ENCODE measurements at places on chromosomes 7 and 10.
A peak's percentile ranks its signal among the peaks of the same experiment; 100 is the strongest.

DNA sequence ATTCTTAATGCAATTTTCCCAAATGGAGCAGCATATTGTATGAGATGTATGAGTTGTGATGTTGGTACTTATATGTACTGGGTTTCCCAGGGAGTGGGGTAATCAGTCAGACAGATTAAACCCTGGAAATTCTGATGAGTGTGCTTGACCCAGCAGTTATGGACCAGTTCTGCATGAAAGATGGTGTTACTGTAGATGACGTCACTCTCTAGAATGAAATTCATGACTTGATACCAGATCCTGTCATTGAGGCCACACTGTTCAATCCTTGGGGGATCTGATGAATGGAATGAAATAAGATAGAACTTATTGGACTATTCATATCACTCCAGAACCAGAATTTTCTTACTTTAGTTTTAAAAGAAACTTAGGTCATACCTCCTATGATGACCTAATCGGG lies 534.3 kb downstream of the PLXDC2 start:
- DNase-seq, result no peak

GRCh38 chr7:127689194-127689772 lies 37.3 kb downstream of the SND1 start:
- no peak for DNase-seq

- DNase-seq, result no peak
These were observed 116.0 kb downstream of the NPTX2 start for GRCh38 chr7:98733036-98733435.

GRCh38 chr7:63012633-63013183 lies 985.9 kb upstream of the ZNF722 start:
- no peak for DNase-seq

DNA sequence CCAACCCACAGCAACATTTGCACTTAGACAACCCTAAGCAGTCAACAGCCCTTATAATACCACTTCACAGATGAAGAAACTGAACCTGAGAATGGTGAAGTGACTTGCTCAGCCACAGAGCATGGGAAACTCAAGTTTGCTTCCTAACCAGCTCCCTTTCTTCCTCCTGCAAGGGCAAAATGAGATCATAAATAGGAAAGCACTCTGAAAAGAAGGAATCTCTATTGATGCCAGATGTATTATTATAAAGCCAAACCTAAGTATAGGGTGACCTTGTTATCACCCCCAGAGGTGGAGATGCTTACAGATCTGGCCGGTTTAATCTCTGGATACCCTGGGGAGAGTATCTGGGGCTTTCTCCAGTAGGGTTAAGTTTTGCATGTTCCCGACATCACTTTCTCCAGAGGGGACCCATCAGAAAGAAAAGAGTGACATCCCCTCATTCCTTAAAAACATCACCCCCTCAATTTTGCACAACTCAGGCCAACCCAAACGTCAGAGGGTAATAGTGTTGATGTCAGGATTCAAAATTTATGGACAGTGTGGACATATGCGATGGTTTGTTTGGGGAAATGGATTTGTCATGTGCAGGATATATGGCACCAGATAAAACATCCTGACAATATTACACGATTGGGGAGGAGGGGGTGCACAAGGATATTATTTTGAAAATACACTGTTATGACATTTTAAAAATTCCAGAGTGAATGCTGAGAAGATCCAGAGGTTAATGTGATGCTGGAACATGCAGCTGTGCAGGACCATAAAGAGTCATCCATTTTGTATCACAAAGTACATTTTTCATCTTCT lies 24.0 kb upstream of the XPNPEP1 start:
- no peak for DNase-seq

GRCh38 chr10:117690359-117690758 lies 147.8 kb downstream of the EMX2 start:
- DNase-seq, result no peak

DNA sequence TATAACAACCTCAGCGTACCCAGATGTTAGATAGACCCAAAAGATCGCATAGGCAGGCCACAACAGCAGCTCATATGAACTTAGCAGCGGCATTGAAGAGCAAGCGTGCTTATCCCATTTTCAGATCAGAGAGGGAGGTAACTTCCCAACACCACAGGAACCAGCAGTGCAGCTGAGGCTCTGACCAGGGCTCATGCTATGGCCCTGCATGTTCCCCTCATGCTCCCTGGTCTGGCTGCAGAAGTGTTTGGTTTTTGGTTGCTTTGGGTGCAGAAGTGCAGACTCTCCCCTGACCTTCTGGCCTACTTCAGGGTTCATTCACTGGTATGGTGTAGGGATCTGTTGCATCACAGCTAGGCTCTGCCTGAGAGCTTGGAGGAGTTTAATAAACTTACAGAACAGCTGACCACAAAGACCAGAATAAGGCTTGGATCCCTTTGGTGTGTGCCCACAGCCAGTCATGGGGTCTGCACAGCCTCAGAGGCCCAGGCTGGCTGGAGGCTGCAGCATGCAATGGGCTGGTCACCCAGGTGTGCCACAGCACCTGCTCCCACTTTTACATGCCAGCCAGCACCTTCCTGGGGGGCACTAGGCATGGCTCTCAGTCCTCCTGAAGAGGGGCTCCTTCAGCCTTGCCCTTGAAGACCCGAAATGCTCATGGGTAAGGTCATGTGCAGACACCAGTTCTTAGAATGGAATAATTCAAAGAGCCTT lies 9.1 kb upstream of the CXCL12 start:
- no peak for DNase-seq

DNA sequence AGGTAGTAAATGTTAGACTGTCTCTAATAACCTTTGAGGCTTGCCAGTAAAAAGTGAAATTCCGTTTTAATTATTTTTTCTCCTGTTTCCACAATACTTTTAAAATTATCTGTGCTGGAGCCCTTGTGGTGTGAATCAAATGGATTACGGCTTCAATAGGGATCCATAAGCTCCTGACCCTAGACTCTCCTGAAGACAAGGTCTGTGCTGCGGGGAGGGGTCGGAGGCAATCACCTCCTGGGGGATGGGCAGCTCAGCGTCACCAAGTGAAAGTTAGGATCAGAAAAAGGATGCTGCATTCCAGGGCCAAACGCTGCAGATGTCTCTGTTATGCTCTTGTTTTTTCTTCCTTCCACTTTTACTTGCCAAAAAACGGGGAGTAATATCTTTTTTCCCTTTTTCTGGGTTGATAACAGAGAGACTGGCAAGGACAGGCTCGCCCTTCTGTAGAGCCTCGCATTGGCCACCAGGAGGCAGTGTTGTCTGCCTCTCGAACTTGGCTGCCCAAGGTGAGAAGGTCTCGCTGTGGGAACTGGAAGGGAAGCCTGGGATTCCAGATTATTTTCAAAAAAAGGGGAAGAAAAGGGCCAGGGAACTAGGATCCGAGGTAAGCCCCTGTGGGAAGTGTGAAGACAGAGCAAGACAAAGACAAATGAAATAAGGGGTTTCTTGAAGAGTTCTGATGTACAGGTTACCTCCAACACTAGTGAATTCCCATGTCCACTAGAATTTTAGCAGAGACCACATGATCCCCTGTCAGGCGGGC lies 621.9 kb downstream of the ACTR3B start:
- no peak for DNase-seq

- DNase-seq, result no peak
These were observed 60.8 kb downstream of the NRCAM start for GRCh38 chr7:108395426-108395825.

DNA sequence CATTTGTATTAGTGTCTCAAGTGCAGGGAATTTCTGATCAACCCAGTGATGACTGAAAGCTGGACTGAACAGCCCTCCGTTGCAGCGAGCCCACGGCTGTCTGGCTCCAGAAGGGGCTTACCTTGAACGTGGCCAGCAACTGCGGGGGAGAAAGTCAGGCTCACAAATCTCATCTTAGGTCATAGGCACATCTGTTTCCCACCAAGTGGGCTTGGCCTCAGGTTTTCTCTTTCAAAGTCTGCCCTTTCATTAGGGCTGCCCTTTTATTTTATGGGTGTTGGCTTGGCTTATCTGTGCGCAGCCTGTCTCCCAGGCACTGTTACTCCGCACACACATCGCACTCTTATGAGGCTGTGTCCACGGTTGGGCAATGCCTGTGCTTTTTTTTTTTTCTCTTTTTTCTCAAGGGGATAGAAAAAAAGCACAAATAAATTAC lies 178.0 kb downstream of the JCAD start:
- DNase-seq, result peak; percentile 68
